ENCODE measurements at places on chromosomes 16 and 17.
A peak's percentile ranks its signal among the peaks of the same experiment; 100 is the strongest.

DNA sequence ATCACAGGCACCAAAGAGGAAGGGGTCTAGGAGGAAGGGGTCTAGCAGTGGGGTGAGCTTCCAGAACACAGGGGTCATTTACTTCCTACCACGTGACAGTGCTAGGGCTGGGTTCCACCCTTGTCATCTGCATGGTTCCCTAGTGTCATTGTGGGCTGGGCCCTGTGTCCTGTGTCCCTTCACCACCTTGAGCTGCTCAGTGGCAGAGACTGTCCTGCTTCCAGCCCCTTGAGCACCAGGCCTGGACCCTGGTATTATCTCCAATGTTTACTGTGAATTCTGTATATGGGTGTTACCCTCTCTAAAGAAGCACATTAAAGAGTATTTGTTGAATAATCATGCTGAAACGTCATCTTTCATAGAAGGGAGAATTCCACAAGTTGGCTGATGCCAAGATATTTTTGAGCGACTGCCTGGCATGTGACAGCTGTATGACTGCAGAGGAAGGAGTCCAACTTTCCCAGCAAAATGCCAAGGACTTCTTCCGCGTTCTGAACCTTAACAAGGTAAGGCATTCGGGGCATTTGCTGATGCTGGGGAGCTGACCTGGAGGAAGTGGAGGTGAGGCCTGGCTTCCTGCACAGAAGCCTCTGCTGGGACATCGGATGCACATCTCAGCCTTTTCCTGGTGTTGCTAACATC is 5.5 kb downstream of the NARF start:
- no peak for DNase-seq

DNA sequence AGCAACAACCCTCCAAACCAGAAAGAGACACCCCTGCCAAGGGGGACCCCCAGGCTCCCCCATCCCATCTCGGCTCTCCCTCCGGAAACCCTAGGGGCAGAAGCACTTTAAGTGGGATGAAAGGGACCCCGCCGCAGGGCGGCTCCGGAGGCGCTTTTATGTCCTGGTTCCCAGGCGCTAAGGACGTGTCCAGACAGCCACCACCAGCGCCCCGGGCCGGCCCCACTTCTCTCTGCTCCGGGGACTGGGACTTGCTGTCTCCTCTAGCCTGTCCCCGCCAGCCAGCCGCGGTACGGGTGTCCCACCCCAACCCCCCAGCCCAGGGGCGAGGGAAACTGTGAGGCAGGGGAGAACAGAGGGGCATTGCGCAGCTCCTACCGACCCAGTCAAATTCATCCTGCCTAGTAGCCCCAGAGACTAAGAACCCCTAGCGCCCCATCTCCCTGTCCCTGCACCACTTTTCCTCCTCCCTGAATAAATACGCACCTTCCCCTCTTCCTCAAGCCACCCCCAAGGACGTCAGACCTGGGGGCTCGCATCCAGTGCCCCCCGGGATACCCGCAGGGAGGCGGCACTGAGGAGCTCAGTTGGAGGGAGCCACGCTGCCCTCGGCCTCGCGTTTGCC is 4.1 kb downstream of the SP6 start:
- no peak for DNase-seq

GRCh38 chr17:62794666-62794971 is 13.5 kb downstream of the MARCHF10 start:
- DNase-seq: no peak

- DNase-seq: no peak
These were observed 154.3 kb upstream of the ZFHX3 start for GRCh38 chr16:73202161-73202729.

DNA sequence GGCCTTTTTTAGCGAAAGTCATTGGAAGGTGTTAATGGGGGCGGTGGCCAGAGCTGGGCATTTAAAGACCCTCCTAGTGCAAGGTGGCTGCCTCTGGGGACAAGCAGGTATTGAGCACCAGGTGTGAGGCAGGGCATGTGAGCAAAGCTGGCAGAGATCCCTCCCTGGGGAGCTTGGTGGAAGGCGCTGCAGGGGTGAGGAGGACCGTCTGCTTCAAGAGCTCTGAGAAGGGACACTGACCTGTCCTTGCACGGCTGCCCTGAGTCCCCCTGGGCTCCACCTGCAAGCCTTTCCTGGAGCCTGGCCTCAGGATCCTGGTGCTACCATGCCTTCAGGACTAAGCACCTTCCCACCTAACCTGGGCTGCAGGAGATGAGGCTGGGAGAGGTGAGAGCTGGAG is 127.0 kb upstream of the CIBAR2 start:
- DNase-seq: no peak

GRCh38 chr17:58007781-58008706 is 998 bp upstream of the SRSF1 start:
- no peak for DNase-seq

- no peak for DNase-seq
These were observed 190.9 kb downstream of the HS3ST3A1 start for GRCh38 chr17:13410874-13411273.

DNA sequence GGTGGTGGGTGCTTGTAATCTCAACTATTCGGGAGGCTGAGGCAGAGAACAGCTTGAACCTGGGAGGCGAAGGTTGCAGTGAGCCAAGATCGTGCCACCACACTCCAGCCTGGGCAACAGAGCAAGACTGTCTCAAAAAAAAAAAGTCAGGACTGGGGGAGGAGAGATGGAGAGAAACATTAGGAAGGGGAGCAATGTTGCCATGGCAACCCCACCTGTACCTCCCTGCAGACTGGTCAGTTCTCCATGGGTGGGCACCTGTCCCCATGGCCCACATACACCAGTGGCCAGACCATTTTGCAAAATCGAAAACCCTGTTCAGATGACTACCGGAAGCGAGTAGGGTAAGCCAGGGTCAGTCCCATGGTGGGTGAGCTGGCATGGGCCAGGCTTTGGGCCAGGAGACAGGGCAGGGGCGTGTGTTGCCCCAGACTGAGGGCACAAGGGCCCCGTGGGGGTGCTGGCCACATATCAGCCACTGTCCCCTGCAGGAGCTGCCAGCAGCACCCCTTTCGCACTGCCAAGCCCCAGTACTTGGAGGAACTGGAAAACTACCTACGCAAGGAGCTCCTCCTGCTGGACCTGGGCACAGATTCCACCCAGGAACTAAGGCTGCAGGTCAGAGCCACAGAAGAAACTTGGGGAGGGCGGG is 14.0 kb downstream of the TSNAXIP1 start:
- no peak for DNase-seq

- DNase-seq: no peak
These were observed 18.5 kb upstream of the CDH15 start for GRCh38 chr16:89152831-89153700.

GRCh38 chr17:78925234-78925633 is at the start of gene TIMP2:
Gene TIMP2 (minus strand): TSS chr17:78925387. CDS start chr17:78925088, 299 bp downstream.
- peak; percentile 62 for DNase-seq

- peak; percentile 19 for DNase-seq
These were observed 37.6 kb upstream of the ABCC11 start for GRCh38 chr16:48284772-48285409.

GRCh38 chr17:82257473-82257872 is 16.0 kb downstream of the CSNK1D start:
- peak; percentile 60 for DNase-seq

GRCh38 chr16:70683146-70683944 is 2.5 kb downstream of the MTSS2 start:
- no peak for DNase-seq

DNA sequence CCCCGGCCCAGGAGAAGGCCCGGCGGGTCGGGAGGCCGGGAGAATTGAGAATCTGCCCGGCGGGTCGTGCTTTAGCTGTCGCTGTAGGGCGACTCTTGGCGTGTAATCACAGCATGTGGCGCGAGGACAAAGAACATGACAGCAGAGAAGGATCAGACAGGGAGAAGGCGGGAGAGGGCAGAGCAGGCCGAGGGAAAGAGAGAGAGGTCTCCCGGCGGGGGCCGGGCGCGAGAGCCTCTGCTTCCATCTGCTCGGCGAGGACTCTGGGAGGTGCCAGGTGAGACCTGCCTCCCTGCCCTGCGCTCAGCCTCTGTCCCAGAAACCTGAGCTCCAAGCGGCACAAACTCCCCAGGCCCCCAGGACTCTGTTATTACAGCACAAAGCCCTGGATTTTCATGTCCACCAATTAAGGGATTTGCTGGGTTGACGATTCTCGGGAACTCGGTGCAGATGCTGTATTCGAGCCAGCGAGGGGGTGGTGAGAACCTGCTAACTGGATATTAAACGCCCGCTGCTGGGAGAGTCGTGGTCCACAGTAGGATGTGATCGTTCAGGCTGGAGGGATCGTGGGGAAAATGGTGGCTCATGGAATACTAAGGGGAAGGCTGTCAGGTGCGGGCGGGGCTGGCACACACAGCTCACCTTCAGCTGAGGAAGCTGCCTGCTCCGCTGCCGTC is 172.0 kb upstream of the CIBAR2 start:
- no peak for DNase-seq

DNA sequence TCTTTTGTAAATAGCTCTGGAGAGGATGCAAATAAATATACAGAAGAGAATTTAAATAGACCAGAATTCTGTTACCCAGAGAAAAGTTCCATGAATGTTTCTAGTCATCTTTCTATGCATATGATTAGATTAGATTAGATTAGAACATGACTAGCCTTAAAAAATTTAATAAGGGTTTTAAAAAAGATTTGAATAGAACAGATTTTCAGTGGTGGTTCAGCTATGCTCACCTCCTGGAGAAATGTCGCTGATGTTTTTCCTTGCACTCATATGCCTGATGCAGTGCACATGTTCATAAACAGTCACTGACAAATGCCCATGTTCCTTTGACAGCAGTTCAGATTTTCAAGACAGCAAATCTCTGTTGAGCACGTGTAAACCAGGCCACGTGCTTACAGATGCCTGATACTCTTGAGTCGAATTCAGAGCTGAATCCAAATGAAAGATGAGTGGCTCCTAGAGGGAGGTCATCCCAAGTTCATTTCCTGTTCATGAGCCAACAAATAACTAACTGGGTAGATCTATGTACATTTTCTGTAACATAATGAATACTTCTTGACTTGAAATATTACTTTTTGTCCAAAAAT is 19.9 kb upstream of the RAB11FIP4 start:
- no peak for DNase-seq

GRCh38 chr17:77222356-77222755 is 81.6 kb downstream of the SEC14L1 start:
- DNase-seq: no peak
